ENCODE measurements at places on chromosomes 11 and 22.

- DNase-seq = peak; percentile 81
Measured at GRCh38 chr11:47161134-47161854, 15.4 kb downstream of the ARFGAP2 start.

DNA sequence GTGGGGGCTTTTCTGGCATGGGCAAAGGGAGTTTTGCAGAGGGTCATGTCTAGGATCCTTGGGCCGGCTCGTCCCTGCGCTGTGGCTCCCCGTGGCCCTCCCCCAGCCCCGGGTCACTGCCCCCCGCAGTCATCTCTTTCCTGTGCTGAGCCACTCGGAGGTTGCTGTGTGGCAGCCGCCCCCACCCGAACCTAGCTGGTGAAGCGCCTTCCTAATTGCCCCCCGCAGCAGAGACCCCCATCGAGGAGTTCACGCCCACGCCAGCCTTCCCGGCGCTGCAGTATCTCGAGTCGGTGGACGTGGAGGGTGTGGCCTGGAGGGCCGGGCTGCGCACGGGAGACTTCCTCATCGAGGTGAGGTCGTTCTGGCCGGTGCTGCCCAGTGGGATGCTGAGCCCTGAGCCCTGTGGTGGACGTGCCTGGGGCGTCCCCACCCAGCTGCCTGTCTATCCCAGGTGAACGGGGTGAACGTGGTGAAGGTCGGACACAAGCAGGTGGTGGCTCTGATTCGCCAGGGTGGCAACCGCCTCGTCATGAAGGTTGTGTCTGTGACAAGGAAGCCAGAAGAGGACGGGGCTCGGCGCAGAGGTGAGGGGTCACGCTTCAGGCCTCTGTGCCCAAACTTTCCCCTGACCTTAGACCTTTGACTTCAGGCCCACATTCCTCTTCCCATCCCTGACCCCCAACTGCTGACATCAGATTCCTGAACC, 32.0 kb downstream of the SHANK3 start:
- DNase-seq = no peak

GRCh38 chr11:123654566-123655081, at the start of gene SCN3B:
TSS of gene SCN3B (minus strand) at chr11:123654624. CDS start at chr11:123653801, 823 bp downstream.
- no peak for DNase-seq

GRCh38 chr22:31439808-31440207, 40.4 kb downstream of the DRG1 start:
- no peak for DNase-seq

- no peak for DNase-seq
Measured at GRCh38 chr11:74636630-74637184, 44.3 kb downstream of the POLD3 start.

DNA sequence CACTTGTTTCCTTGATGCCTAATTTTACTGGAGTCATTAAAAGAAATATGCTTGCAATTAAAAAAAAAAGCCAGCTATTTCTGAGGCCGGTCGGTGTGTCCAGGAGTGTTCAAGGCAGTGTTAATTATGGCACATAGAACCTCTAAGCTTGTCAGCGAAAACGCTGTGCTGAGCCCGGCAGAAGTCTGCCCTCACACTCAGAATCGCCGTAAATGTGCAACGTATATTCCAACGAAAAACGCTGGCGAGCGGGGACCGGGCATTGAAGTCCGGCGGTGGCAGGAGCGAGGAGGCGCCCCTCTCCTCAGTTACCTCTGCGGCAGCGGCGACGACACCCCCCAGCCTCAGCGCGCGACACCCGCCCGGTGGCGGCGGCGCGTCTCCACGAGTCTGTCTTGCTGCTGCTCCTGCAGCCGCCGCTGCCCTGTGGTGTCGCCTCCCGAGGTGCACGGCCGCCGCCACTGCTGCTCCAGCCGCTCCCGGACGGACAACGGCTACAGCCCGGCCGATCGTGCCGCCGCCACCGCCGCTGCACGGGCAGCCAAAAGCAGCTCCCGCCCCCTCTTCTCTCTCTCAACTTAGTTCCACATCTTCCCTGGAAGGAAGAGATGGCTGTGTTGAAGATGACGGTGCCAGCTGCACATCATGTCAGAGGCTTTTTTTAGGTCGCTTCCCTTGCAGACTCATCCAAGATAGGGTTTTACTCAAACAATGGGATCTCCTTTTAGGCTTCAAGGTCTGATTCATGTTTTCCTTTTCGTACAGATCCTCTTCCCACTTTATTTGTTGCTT, 56.0 kb downstream of the JAM3 start:
- no peak for DNase-seq

DNA sequence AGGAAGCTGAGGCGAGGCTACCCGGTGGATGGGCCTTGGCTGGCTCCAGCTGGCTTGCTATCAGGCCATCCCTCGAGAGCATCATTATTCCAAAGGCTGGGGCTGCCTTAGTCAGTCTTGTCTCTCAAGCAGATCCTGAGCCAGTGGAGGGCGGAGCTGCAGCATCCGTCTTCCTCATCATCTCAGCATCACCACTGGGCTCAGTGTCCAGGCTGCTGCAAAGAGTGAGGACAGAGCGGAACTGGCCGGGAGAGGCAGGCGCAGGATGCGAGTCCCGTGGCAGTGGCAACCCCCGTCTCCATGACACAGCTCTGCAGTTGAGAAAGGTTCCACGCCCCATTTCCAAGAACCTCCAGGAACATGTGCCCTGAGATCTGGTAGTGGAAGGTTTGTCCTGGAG, 4.4 kb downstream of the TP53I11 start:
- no peak for DNase-seq

- DNase-seq = no peak
Measured at GRCh38 chr22:37940698-37941376, 12.6 kb downstream of the C22orf23 start.

DNA sequence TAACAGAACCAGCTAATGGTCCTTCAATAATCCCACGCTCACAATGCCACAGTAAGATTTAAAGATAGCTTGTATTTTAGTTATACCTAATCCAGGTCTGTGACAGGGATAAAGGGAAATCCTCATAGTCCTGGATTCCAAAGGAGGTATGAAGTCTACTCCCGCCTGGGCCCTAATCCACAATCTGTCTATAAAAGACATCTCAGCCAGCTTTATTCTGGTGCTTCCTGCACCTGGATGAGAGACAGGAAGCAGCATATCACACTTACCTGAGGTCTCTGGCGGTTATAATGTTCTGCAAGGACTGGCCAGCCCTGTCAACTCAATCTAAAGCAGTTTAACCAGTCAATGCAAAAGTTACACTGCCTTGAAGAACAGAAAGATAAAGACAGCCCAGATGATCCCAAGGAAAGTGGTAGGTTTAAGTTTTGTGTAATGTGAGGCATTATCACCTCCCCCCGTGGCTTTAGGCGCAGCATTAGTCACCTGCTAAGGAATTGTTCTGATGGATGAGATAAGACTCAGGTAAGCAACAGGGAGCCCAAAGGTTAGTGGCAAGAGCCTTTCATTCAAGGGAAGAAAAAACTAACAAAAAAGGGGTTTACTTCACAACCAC, 57.6 kb downstream of the PLEKHA7 start:
- no peak for DNase-seq

DNA sequence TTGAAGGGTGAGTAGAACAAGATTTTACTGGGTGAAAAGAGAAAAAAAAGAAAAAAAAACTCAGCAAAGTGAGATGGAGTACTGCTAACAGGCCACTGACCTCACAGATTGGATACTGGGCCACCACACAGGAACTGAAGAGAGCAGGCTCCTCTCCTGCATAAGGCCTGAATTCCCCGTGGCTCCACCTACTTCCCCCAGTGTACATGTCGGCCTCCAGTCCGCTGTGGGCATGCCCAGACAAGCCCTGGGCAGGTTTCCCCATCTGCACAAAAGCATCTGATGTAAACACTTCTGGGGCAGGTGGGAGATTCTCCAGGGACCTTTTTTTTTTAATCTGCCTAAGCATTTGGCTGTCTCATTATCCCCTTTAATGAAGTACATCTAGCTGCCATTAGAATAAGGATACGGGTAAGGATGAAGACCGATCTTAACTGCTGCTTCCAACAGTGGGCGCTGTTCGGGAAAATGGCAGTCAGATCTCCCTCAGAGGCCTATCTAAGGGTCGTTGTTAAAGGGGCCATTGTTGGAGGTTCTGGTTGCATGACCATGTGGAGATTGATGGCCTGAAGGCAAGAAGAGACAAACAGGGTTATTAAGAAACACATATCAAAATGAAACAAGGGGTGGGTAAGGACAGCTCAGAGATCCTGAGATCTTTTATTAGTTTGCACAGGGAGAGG, 48.5 kb downstream of the MS4A13 start:
- DNase-seq = no peak

- DNase-seq = no peak
Measured at GRCh38 chr11:47018637-47019036, 82.1 kb downstream of the CSTPP1 start.

GRCh38 chr22:41925783-41926460, 684 bp downstream of the TNFRSF13C start:
- no peak for DNase-seq

DNA sequence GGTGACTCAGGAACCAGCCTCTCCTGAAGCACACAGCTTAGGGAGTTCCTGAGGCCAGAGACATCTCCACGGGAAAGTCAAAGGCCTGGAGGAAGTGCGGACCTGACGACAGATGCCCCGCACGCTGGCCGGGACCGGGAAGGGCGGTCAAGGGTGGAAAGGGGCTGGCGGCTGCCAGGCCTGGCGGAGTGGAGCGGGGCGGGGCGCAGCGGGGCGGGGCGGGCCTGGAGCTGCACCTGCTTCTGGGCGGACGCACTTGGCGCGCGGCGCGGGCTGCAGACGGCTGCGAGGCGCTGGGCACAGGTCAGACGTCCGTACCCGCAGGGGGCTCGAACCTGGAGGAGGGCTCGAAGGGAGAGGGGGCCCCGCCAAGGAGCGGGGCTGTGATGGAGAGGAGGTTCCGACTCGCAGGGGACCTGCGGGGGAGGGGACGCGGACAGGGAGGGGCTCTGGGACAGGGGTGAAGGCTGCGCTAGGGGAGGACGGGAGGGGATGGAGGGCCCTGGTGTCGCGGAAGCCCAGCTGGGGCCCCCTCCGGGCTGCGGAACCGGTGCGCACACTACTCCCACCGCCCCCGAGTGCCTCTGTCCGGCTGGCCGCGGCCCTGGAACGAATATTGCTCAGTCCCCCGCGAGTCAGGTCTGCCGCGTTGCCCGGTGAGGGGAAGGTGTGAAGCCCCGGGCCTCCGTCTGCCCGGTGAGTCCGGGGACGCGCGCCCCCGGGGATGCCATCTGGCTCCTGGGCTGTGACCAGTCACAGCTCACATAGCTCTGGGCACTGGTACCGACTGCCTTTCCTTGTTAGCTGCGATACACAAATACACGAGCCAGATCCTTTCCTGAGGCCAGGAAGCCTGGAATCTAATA, at the start of gene TMEM45B:
TMEM45B (plus strand) TSS at position 253 of the 866 bp plus-strand sequence. CDS start 36,635 bp downstream, outside the sequence.
- DNase-seq = no peak

DNA sequence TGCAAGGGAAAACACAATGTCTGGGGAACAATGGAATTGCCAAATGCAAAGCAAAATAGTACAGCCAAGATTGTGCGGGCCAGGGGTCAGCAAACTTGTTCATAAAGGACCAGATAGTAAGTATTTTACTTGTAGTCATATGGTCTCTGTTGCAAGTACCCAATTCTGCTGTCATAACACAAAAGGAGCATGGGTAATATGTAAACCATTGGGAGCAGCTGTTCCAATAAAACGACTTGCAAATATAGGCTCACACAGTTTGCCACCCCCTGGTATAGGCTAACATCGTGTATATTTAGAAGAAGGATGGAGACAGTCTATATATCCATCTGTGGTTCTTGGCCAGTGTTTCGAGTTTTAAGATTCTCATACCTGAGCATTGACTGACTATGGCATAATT, 15.6 kb downstream of the SDHAF2 start:
- DNase-seq = no peak

DNA sequence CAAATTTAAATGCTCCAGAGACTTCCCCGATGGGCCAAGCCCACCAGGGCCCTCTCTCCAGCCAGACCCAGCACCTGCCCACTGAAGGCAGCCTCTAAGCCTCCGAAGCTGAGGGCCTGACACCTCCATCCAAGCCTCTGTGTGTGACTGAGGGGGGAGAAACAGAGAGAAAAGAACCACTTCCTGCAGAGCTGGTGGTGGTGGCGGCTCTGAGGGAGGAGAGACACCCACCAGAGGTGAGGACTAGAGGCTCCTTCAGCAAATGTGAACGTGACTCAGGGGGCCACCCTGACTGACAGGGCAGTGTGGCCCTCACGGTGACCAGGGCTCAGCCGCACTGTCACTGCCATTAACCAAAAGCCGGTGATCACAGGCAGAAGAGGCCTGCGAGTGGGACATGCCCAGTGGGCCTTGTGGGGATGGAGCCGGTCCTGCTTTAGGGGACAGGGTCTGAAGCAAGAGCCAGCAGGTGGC, 31.0 kb upstream of the CD5 start:
- DNase-seq = no peak

- no peak for DNase-seq
Measured at GRCh38 chr11:47185305-47186075, 744 bp downstream of the PACSIN3 start.

DNA sequence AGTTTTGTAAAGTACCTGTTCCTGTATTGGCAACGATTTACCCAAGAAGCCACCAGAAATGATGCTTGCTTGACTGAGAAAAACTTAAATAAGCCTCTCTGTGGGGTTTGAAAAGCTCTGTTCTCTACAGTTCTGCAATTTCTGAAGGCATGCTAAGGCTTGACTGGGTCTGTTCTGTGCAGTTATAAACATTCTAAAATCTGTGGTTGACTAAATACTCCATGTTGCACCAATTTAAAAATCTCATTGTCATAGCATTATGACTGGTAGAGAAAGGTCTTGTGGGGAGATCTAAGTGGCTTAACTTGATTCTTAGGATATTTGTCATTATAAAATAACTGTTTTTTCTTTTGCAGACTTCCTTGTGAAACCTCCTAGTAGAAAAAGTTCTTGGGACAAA, 73.7 kb downstream of the MTMR3 start:
- no peak for DNase-seq

DNA sequence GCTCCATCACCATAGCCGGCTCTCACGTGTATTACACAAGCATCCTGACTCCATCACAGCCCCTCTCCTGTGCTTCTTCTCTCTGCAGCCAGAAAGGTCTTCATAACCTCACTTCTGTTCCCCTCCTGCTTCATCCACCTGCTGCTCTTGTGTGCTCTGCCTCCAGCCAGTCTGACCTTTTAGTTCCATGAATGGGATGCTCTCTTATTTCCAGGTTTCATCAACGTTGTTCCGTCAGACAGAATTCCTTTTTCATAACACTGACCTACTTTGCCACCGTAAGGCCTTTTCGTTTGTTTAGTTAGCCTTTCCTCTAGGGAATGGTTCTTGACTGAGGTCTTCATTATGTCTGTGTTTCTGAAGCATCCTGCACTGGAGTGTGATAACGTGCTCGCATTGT, 18.8 kb downstream of the GRAMD1B start:
- DNase-seq = no peak

- DNase-seq = no peak
Measured at GRCh38 chr11:71489311-71490043, 36.5 kb downstream of the NADSYN1 start.

Data from pons (tissue), 1 donor.